Panc1 (cell line): ENCODE measurements at places on chromosomes 6 and 20. TPM values are rescaled to one million over a fixed set of nuclear protein-coding genes. Genes with fewer than 3 reads are reported as not detected.

Gene CST2
- not detected for total RNA-seq

Gene CCDC170
- total RNA-seq, result not detected

Gene SDC4
- total RNA-seq, result 93.3 TPM

Gene SLC2A4RG
- 166 TPM for total RNA-seq

Gene GABRR1
- total RNA-seq, result not detected

Gene HCRTR2
- not detected for total RNA-seq

Gene BFSP1
- 6.9 TPM for total RNA-seq

Gene NKAIN2
- 2.6 TPM for total RNA-seq

Gene SYCP2L
- total RNA-seq, result 2.4 TPM

Gene GPLD1
- 0.98 TPM for total RNA-seq
